NCI-H2081 treated with DMSO at 0.1 percent for 48 hours (cell line): ENCODE measurements at places on chromosomes 11 and 22.

- no peak for DNase-seq
Observed at GRCh38 chr11:134288486-134288885, 12.3 kb downstream of the GLB1L3 start.

DNA sequence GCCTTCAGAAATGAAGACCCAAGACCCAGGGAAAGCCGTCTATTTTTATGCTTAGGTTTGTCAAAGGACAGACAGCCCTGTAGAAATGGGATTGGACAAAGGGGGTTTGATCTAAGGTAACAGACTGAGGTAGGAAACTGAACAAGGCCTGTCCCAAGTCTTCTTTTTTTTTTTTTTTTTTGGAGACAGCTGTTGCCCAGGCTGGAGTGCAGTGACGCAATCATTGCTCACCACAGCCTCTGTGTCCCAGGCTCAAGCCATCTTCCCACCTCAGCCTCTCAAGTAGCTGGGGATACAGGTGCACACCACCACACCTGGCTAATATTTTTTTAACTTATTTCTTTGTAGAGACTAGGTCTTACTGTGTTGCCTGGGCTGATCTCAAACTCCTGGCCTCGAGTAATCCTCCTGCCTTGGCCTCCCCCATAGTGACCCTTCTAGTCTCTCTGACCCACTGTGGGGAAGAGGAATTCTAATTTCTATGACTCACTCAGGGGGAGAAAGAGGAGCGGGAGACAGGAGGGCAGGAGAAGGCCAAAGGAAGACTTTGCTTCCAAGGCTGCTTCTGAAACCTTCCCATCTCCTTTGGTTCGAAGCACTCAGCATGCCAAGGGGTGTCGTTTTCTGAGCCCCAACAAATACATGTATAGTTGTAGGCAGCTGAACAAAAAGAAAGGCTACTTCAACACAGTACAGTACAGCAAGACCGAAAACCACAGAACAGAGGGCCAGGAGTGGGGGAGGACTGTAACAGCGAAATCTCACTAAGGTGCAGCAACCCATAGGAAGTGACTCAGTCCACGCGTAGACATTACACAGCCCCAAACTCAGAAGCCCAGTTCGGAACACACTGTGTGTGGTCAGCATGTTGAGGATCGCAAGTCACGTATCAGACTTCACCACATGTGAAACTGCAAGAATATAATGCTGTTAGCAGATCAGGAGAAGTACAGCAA lies 872 bp downstream of the TMA7B start:
- DNase-seq = no peak

DNA sequence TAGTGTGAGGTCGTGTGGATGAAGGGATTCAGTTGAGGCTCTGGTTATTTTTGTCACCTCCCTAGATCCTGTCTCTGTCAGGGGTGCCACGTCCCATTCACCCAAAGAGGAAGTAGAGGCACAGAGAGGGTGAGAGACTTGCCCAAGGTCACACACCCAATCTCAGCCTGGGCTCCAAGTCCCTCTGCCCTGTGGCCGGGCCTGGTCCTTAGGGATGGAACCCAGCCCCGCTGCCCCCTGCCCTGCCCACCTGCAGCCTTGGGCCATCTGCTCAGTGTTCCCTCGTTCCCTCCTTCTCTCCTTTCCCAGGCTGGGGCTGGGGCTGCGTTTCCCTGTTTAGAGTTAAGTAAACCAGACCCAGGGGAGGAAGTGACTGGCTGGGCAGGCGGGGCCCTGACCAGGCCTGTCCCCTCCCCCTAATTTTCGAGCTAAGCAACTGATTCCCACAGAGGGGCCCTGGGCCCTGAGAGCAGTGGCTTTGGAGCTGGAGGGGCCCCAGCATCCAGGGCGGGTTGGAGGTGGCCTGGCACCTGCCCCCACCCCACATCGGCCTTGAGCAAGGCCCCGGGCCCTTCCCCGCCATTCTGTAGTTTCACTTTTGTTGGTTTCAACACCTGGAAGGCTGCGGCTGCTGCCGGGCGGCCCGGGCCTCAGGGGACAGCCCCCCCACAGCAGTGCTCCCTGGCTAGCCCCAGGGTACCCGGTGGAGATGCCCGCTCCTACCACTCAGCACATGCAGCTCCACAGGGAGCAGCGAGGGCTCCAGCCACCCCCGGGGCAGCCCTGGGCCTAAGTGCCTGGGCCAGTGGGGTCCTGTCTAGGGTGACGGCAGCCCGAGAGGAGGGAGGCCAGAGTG lies 1.5 kb downstream of the TCIRG1 start:
- DNase-seq = no peak

DNA sequence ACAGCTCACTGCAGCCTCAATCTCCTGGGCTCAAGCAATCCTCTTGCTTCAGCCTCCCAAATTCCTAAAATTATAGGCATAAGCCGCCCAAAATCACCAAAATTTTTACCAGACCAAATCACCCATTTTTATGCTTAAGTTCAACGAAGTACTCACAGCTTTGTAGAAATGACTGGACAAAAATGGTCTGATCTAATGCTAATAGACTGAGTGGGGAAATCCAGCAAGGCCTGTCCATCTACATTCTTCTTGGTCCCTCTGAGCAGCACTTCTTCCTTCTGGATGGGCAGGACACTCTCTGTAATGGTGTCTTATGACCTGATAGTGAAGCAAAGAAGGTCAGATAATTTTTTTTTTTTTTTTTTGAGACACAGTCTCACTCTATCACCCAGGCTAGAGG lies 18.7 kb upstream of the OR6X1 start:
- no peak for DNase-seq

DNA sequence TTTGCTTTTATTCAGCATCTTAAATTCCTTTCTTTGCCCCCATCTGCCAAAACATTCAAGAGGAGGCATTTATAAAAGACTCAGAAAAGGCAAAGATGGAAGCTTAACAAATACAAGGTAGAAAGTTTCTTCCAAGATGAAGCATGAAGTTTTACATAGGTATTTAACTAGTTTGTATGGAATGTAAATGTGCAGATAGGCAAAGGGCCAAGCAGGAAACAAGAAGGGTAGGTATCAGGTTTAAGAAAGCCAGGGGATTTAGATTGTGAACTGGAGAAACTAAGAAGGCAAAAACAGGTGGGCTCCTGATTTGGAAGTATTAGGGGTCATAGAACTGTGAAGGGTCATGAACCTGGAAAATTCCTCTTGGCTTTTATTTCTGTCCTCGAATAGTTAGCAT lies 62.6 kb downstream of the PPP2R1B start:
- DNase-seq = no peak

GRCh38 chr11:39725081-39725480 lies 1734.4 kb downstream of the LRRC4C start:
- DNase-seq = no peak

DNA sequence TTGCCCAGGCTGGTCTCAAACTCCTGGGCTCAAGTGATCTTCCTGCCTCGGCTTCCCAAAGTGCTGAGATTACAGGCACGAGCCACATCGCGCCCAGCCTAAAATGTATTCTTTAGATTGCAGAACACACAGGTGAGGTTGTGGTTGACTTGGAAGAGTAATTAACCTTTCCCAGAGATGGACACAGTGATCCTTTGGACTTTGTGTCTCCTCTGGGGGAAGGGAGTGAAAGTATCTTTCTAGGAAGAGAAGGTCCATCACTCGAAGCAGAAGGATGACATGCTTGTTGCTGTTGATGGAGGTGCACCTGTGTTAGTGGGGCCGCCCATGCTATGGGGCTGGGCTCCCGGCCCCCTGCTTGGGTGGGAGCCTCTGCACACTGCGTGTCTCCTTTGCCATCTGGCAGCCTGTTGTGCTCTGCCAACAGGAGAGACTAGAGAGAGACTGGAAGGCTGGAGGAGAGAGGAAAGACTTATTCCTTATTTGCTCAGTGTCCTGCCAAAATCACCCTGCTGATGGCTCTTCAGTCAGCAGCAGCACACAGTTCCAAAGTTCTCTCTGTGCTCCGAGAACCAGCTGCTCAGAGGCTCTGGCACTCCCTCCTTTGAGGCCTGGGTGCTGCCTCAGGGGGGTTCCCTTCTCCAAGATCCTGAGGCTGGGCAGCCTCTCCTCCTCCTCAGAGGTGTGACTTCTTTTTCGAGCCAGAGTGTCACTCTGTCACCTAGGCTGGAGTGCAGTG lies 33.1 kb upstream of the CYB5R3 start:
- DNase-seq = no peak

GRCh38 chr22:45670981-45671782 lies 452 bp upstream of the ATXN10 start:
- DNase-seq = no peak

DNA sequence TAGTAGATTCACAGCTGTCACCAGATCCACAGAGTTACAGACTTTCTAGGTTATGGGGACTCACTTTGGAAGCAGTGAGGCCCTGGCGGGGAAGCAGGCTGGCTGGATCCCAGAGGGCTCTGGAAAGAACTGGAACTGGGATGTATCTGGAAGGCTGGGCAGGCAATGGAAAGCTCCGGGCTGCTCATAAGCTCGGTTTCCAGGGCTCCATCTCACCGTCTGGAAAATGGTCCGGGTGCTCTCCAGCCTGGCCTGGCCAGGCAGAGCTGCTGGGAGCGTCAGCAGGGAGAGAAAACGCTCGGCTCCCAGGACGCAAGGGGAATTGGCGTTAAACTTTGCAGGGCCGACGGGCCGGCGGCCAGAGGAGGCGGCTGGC lies 335 bp upstream of the SEZ6L start:
- no peak for DNase-seq

DNA sequence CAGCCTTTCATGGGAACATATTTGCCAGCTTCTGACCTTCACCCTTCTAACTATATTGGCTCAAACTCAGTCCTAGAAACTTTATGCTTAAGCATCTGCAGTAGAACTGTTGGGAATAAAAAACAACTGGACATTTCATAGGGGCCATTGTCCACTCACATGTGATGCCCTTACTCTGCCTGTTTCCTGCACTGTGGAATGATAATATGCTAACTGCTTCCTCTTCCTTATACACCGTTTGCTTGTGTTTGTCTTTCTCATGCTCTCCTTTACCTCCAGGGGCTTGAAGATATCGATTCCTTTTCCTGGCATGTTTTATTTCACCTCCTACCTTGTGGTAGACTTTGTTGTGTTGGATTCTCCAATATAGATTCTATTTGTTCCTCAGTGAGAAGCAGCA lies 333.0 kb upstream of the DDI1 start:
- DNase-seq = no peak

DNA sequence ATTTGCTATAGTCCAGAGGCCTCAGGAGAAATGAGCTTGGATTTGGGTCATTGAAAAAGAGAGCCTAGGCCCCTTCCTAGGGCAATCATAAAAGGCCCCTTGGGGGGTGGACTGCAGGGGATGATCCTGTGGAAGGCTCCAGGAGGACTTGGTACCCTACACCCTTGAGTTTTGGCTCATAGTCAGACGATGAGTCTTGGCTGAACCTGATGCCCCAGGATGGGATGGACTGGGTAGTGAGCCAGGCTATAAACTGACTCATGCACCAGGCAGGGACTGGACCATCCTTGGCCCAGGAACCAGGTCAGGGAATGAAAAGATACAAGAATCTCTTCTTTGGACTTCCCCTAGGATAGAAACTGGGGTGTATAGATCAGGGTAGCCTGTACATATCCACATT lies 54.2 kb downstream of the NAV2 start:
- no peak for DNase-seq

DNA sequence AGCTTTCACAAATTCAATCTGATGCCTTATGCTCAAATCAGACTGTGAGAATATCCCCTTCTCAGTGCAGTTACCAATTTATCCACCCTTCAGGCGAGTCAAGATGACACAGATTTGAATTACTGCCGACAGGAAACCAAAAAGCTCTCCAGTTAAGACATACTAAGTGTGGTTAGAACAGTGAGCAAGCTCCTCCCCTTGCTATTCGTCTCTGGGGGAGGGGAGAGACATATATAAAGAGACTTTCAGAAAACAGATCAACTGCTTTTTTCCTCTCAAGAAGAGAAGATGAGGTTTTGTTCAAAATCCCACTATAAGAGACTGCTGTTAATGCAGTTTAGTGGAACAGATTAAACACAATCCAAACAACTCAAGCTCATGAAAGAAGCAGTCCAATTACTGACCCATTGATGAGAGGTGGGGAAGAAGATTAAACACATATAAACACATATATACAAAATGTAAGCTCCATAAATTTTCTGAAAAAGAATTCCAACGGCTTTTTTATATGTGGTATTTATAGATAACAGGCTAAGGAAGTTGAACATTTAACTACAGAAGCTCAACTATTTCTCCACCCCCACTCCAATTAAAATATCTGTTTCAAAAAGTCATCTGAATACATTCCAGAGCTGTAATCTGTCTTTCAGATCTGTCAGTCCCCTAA lies 102.7 kb downstream of the MRTFA start:
- DNase-seq = no peak

- no peak for DNase-seq
Observed at GRCh38 chr22:40348025-40348658, 1.8 kb downstream of the ADSL start.

DNA sequence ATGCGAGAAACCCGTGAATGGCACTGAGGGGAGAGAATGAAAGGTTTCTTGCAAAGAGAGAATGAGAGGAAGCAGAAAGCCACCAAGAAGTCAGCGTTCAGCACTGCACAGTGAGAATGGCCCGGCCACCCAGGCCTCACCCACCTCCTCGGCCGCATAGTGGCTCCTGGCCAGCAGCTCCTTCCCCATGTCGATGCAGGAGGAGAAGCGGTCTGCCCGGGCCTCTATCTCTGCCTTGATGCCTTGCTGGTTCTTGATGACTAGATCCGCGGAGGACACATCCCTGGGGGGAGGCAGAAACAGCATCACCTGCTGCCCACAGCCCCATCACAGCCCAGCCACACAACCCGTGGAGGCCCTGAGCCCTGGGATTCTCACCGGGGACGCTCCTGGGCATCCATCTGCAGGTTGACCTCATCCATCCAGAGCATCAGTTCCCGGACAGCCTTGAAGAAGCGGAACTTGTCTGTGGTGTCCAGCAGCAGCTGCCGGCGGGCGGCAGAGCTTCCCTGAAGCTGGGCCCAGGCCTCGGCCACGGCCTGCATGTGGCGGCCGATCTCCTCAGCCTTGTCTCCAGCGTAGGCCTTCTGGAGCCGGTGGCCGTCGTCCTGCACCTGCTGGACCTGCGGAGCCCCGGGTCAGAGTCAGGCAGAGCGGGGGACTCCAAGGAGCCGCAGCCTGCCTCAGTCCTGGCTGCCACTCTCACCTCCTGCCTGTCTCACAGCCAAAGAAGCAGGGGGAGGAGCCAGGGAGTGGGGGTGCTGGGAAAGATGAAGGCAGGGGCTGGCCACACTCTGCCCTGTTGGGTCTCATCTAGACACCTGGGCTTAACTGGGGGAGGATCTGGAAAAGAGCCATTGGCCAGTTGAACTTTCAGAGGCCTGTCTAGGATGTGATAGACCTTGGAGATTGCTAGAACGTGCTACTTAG lies 12.2 kb upstream of the RBM4B start:
- no peak for DNase-seq

DNA sequence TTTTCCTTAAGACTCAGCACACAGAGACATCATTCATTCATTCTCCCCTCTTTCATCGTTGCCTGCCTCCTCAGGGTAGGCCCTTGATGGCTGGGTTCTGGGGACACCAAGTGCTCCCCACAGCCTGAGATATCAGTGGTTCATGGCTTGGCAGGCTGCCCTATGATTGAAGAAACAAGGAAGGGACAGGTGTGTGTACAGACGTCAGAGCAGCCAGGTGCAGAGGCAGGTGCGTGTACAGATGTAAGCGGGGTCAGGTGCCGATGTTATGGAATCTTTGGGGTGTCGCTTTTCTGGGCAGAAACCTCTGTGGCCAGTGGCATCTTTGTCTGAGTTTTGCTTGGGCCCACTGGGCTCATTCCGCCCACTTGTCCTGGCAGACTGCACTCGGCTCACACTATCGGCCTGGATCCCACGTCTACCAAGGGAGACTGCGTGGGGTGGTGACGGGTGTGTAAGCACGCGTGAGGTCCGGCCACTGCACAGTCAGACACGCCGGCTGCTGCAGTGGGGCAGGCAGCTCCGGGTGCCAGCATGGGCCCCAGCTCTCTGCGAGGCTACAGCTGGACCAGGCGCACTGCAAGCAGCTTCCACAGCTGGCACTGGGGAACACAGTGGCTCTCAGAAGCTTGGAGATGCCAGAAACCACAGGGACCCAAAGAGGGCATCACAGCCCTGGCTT lies 20.9 kb upstream of the KIAA0930 start:
- DNase-seq = no peak
